Psoas muscle (tissue), 8 donors: ENCODE measurements at places on chromosomes 7 and 10. TPM values are rescaled to one million over a fixed set of nuclear protein-coding genes. Genes with fewer than 3 reads are reported as not detected.
A peak's percentile ranks its signal among the peaks of the same experiment; 100 is the strongest.

DNA sequence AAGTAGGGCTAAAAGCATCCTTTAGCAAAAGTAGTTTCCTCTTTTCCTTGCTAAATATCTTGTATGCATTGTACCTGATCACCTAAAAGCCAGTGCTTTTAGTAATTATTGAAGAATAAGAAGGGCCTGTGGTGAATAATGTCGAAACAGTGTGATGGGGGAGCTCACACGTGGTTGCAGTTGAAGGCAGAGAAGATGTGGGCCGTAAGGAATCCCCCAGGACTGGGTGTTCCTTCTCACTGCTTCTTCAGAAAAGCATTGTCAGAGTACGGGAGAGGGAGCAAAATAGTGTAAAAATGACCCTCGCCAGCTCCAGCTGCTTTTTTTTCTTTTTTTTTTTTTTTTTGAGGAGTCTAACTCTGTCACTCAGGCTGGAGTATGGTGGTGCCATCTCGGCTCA, 201.1 kb downstream of the NSUN6 start:
- DNase-seq = no peak

- no peak for DNase-seq
Observed at GRCh38 chr10:61655335-61655851, 7.3 kb upstream of the CABCOCO1 start.

AGBL3 gene
- 0.51 TPM for polyA plus RNA-seq

DNA sequence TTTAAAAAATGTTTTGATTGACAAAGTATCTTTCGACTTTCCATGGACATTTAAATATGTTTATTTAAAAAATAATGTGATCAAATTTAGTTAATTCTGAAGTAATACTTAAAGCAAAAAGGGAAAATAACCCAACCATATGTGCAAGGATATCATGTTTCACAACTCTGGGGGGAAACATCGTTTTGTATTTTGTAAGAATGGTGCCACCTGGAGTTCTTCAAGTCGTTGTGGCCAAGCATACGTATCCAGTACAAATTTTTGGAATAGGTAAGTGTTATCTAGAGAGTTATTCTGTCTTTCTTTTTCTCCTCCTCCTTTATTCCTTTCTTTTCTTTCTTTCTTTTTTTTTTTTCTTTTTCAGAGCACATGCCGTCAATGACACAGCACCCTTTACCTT, 176.2 kb upstream of the CSTF2T start:
- DNase-seq = no peak

- no peak for DNase-seq
Observed at GRCh38 chr10:93193906-93194305, 120.2 kb downstream of the CYP26A1 start.

DNA sequence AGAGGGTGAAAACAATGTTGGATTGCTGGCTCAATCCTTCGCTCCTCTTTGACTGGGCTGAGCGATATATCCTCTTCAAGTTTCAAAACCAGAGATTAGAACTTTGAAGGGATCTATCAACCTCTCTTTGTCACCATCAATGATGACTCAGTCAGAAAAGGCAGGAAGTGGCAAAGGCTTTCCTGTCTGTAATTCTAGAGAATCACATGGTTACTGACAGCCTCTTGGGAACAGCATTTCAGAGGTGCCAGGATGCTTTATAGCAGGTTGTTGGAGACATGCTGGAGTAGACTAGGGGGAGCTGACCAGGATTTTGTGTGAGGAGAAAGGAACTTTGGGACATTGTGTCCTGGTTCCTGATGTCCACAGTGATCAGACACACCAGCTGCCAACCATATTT, 81.3 kb downstream of the PRKCQ start:
- DNase-seq = no peak

- no peak for DNase-seq
Observed at GRCh38 chr10:91024541-91024940, 103.7 kb upstream of the ANKRD1 start.

GRCh38 chr7:6558837-6559236, 7.6 kb upstream of the GRID2IP start:
- DNase-seq = no peak

DNA sequence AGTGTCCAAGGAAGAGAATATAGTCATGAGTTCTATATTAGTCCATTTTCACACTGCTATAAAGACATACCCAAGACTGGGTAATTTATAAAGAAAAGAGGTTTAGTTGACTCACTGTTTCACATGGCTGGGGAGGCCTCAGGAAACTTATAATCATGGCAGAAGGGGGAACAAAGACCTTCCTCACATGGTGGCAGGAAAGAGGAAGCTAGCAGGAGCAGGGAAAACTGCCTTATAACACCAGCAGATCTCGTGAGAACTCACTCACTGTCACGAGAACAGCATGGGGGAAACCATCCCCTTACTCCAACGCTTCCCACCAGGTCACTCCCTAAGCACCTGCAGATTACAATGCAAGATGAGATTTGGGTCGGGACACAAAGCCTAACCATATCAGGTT, 139.0 kb upstream of the ZNF438 start:
- no peak for DNase-seq

GRCh38 chr10:69473304-69473990, 22.2 kb downstream of the TSPAN15 start:
- no peak for DNase-seq

AIFM2 gene
- 40.5 TPM for polyA plus RNA-seq

DNA sequence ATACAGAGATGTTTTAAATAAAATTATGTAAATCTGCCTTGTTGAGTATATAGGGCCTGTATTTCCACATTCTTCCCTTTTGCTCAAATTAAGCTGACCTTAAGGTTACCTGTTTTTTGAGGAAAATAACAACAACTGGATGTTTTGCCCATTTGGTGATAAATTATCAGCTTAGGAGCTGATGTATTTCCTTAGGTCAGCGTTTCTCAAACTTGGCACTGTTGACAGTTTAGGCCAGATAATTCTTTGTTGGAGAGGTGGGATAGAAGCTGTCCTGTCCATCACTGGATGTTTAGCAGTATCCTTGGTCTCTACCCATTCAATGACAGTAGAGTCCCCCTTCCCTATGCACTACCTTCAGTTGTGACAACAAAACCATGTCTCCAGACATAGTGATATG, 7.2 kb downstream of the GSTO2 start:
- no peak for DNase-seq

DNA sequence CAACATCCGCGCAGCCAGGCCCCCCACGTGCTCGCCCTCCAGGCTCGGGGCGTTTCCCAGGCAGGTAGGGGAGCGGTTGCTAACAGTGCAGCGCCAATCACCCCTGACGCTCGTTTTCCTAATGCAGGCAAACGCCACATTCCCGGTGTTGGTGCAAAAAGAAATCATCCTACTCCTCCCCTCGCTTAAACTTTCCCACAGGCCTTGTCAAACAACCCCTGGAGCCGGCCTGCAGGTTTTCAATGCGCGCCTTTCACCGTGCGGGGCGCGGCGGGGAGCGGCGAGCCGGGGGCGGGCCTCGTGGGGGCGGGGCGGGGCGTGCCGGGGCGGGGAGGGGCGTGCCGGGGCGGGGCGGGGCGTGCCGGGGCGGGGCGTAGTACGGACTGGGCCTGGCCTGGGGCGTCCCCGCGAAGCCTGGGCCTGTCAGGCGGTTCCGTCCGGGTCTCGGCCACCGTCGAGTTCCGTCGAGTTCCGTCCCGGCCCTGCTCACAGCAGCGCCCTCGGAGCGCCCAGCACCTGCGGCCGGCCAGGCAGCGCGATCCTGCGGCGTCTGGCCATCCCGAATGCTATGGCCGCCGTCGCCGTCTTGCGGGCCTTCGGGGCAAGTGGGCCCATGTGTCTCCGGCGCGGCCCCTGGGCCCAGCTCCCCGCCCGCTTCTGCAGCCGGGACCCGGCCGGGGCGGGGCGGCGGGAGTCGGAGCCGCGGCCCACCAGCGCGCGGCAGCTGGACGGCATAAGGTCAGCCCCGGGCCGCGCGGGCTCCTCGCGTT, at the start of gene ECHDC3:
ECHDC3 (plus strand) TSS at position 374 of the 770 bp plus-strand sequence; CDS start at position 569, 195 bp downstream.
- peak; percentile 90 for DNase-seq
